Peyer's patch (tissue), 4 donors: ENCODE measurements at places on chromosomes 13 and 19.

- no peak for DNase-seq
Measured at GRCh38 chr19:17863520-17864182, 3.9 kb downstream of the RPL18A start.

- no peak for DNase-seq
Measured at GRCh38 chr13:46520166-46520565, 32.8 kb upstream of the LRCH1 start.

DNA sequence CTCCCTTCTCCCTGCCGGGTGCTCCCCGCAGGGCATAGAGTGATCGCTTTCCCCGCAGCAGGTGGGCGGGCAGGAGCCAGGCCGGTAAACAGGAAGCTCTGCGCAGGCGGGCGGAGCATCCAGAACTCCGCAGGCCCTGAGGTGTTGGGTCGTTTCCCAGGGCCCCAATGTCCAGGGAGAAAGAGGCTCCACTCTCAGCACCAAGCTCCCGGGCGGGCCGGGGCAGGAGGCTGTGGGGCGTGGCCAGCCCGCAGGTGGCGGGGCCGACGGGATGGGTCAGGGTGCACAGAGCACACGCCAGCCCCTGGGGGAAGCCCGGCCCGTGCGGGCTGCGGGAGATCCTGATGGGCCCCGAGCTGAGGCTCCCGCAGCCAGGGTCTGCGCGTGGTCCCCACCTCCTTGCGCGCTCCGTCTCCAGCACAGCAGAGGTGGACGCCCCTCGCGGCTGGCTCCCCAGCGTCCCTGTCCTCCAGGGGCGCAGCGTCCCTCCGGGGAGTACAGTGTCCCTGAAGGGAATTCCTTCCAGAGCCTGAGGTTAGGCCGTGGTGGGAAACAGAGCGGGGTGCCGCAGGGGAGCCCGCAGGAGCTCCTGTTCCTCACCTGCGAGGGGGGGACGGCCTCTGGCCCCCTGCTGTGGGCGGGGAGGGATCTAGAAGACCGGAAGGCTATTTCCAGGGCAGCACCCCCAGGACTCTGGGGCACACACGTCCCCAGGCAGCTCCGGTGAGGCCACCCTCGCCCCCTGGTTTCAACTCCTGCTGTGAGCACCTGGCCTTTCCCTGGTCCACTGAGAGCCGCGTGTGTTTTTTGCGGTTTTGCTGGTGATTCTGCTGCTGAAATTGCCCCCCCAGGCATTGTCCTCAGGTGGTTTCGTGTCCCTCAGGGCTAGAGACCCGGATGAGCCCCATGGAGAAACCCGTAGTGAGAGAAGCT, 12.2 kb downstream of the PIP5K1C start:
- DNase-seq, result peak; percentile 73

DNA sequence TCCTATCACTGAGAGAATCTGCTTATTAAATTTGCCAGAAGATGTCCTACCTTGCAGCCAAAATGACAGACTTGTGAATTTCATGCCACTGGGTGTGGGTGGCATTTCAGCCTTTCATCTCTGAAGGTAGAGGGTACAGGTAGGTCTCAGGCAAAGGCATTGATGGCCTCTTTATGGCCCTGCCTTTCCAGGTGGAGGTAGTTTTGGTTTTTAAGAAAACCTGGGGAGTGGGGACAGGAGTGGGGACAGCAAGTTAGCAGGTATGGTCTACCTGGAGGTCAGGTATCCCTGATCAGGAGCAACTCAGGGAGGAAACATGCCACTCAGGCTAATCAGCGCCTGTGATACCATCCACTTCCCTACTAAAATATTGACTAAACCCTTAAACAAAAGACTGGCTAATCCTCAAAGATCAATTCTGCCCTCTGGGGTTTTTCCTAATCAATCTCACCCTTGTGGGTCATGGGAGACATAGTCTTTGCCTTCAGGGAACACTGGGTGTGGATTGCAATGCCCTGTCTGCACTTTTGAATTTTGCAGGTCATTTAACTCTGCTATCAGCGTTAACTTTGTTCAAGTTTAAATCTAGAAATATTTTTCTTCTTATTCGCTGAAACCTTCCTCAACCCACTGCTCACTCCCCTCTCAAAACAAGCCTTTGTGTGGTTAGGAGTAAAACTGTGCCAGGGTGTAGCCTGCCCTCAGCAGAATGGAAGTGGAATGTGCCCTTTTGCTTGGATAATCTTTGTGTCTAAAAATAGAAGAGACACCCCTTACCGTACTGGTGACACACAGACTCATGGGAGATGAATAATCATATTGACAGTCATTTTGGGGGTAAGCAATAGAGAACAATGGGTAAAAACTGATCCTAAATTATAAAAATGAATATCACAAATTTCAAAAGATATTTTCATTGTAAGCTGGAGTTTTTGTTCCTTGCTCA, 233.7 kb downstream of the COG6 start:
- no peak for DNase-seq

DNA sequence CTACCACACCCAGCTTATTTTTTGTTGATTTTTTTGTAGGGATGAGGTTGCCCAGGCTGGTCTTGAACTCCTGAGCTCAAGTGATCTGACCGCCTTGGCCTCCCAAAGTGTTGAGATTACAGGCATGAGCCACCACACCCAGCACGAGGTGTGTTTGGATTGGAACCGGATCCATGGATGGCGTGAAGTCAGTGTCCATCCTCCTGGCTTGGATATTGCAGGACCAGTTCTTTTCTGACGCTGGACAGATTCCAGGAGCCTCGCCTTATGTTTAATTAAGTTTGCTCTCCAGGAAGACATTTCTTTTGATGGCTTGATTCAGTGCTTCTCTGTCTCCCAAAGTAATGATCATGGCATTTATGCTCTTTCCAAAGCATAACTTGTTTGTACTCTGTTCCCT, 14.4 kb upstream of the RFXAP start:
- no peak for DNase-seq

DNA sequence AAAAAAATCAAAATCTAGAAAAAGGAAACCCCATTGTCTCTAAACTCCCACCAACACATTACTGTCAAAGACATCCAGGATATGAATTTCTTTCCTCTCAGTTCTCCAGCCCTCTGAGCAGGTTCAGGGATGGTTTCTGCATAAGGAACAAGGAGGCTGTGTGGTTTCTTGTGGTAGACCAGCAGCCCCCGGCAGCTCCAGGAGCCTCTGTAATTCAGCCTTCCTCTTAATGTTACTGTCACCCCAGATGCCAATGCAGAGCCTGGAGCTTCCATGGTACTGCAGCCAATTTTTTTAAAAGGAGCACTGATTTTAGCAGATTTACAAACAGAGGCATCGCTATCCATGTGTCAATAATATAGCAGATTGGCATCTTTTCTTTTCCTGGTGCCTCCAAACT, 100.6 kb upstream of the FAM216B start:
- DNase-seq, result no peak

- no peak for DNase-seq
Measured at GRCh38 chr13:77323858-77324257, 3.0 kb downstream of the MYCBP2 start.

- peak; percentile 68 for DNase-seq
Measured at GRCh38 chr19:12995596-12996405, 526 bp downstream of the NFIX start.

DNA sequence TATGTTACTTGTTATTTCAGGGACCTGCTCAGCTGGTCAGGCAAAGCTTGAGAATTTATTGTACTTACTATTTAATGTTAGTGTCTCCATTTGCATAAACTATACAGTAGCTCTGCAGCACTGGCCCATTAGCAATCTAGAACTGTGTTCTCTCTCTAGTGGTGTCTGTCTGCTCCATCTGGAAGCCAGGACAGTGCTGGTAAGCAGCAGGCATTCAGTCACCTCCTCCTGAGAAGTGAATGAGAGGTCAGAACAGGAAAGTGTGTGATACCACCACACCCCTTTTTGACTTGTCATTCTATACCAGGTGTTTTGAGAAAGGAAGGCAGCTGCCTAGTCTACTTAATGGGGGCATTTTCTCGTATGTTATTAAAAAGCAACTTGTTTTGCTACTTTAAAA, 3.9 kb downstream of the COG3 start:
- DNase-seq, result no peak

- no peak for DNase-seq
Measured at GRCh38 chr13:37648609-37649008, 50.0 kb upstream of the POSTN start.

DNA sequence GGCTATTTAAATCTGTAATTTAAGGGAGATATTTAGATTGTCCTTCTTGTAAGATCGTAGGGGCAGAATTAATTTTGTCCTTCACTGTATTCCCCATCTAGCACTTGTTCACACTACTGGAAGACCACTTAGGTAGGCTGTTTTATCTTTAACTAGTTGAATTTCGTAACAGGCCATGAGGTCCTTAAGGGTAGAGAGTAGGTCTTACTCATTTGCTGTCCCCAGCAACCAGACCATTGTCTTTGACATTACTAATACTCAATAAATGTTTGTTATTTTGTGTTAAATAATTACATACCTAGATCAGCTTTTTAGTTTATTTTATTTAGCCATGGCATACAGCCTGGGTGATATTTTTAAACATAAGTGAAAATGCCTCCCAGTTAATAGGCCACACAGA, 177.1 kb downstream of the PCCA start:
- DNase-seq, result no peak

DNA sequence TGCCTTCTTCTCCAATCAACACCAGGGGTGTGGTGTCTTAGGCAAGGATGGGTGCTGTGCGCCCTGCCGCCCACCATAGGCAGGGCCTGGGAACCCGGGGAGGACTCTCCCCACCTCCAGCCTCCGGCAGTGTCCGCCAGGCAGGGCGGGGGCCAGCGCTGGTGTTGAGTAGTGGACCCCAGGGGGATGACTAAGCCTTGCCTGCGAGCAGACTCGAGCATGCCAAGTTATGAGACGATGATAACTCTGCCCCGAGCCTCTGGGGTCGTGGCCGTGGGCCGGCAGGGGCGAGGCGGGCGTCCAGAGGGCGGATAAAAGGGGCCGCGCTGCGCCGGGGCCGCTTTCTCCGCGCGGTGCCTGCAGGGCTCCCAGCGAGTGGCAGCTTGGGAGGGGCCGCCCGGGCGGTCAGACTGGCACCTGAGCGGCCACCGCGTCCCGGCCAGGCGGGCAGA, at the start of gene MEDAG:
Gene MEDAG (plus strand): TSS at position 340 of the 452 bp plus-strand sequence. CDS start 245 bp downstream, outside the sequence.
- DNase-seq, result no peak

DNA sequence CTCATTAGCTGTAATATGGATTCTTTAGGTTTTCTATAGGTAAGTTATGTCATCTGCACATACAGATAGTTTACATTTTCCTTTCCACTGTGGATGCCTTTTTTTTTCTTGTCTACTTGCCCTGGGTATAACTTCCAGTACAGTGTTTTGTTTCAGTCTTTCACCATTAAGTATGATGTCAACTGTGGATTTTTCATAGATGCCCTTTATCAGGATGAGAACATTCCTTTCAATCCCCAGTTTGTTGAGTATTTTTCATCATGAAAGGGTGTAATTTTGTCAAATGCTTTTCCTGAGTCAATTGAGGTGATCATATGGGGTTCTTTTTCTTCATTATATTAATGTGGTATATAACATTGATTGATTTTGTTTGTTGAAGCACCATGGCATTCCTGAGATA, 43.6 kb upstream of the SACS start:
- DNase-seq, result no peak

DNA sequence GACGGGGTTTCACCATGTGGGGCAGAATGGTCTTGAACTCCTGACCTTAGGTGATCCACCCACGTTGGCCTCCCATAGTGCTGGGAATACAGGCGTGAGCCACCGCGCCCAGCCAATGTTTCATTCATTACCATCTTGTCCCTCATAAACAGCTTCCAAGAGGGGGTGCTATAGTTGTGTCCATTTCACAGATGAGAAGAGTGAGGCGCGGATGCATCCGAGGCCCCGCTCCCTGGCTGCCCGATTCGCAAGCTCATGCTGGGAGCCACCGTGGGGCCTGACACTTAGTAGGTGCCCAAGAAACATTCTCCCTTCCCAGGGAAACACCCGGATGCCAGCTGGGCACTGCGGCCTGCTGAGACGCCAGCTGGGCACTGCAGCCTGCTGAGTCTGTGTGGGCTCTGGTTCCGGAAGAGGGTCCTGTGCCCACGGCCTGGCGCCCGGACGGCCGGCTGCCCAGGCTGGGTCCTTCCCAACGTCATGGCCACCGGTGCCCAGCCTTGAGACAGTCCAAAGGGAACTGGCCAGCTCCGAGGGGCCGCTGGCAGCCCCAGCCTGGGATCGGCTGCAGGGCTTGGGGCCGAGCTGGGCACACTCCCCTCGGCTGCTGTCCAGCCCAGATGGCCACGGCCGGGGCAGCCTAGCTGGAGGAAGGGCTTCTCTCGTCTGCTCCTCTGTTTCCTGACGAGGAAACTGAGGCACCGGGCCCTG, 54.7 kb downstream of the NFIC start:
- no peak for DNase-seq

- no peak for DNase-seq
Measured at GRCh38 chr13:28582225-28582891, 76.6 kb upstream of the POMP start.

DNA sequence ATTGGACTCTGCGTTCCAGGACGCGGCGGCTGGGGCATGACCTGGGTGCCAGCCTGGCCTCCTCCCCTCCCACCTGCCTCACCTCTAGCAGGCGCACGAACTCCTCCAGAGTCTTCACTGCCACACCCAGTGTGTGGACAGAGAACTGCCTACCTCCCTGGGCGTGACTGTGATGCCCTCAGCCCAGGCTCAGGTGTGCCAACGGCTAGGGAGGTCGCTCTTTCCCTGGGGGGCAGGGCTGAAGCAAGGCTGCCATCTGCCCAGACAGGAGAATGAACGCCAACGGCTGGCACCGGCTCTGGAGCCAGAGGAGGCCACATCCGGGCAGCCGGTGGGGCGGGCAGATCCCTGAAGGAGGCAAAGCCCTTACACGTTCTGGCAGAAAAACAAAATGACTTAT, 11.3 kb downstream of the NANOS3 start:
- DNase-seq, result no peak

DNA sequence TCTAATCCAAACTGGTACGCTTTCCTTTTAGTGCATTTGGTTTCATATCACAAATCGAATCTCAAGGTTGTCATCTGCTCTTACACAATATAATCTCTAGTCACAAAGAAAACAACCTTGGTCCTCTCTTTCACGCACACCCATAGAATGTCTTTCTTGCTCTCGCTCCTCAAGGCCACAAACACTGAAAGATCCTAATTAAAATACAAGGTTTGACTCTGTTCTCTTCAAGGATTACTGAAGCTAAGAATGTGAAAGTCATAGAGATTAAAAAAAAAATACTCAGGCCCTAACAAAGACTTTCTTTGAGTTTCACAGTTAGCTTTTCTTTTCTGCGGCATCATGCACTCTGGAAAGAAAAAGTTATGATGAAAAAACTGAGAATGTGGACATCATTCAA, 891.5 kb downstream of the EFNB2 start:
- no peak for DNase-seq
